Skin of body (tissue), 3 donors: ENCODE measurements at places on chromosomes 1 and 21. TPM values are rescaled to one million over a fixed set of nuclear protein-coding genes. Genes with fewer than 3 reads are reported as not detected.

- no peak for DNase-seq
These were observed 87.6 kb downstream of the CATSPERE start for GRCh38 chr1:244548558-244549115.

DNA sequence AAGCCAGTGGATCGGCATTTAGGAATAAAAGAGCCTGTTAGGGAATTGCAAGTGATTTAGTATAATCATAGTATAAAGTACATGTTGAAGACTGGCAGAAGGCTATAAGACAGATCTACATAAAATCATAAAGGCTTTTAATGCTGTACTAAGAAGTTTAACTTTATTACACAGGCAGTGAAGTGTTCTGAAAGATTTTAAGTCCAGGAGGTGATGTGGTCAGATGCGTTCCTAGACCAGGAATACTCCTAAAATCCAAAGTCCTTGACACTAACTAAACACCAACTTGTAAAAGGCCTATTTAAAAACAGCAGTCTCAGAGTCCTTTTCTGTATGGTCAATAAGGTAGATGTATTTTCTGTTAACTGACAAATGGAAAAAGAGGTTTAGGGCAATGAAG, 57.0 kb downstream of the KIFAP3 start:
- no peak for DNase-seq

GRCh38 chr1:52460694-52461093, 56.3 kb downstream of the PRPF38A start:
- no peak for DNase-seq

- DNase-seq: no peak
These were observed 19.4 kb upstream of the SRSF4 start for GRCh38 chr1:29200906-29201594.

Gene LIN28A
- total RNA-seq: not detected
